ENCODE measurements at places on chromosomes 4 and X. TPM values are rescaled to one million over a fixed set of nuclear protein-coding genes. Genes with fewer than 3 reads are reported as not detected.
A peak's percentile ranks its signal among the peaks of the same experiment; 100 is the strongest.

TASL gene
- polyA plus RNA-seq, result not detected

MAGEA2B gene
- 1.6 TPM for polyA plus RNA-seq

FRAS1 gene
- polyA plus RNA-seq, result 47.6 TPM

DNA sequence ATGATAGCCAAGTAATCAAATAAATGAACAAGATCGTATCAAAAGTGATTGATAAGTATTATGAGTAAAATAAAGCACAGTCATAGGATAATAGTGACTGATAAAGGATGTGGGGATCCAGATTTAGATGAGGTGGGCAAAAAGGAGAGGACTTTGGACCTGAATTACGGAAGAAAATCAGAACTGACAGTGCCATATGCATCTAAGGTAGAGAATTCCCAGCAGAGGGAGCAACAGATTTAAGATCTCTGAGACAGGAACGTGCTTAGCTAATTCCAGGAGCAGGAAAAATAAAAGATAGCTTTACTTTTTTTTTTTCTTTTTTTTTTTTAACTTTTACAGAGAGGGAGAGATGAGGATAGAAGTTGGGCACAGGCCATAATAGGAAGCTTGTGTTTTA lies 189.9 kb downstream of the NWD2 start:
- no peak for DNase-seq

DNA sequence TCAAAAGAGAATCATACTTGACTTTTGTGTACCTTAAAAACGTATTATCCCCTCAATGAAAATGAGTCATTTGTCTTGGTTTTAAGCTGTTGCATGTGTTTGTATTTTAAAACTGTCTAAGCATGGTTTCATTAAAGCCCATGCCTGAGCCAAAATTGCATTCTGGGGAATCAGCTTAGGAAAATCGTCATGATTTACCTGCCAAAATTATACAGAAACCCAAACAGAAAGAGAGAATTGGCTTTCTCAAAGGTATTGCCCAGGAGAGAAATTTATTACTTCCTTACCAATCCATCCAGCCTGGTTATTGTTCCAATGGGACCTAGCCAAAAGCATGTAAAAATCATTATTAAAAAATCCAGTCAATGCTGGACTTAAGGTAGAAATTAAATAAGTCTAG lies 37.6 kb downstream of the GPR174 start:
- DNase-seq, result no peak

DNA sequence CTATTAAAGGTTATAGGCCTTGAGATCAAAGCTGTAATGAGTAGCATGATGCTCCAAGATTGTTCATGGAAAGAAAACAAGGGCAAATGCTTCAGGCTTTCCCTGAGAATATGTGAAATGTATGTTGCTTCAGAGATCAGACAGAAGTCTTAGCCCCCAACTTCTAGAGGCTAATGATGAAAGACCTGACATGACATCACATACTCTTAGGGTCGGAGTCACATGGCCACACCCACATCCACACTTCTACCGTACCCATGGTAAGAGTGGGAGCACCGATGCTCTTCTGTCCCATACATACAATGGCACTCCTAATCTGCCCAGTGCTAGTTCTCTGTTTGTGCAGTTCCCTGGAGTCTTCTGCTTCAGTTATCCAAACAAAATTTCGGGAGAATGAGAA lies 111.9 kb upstream of the ACSL4 start:
- no peak for DNase-seq

DNA sequence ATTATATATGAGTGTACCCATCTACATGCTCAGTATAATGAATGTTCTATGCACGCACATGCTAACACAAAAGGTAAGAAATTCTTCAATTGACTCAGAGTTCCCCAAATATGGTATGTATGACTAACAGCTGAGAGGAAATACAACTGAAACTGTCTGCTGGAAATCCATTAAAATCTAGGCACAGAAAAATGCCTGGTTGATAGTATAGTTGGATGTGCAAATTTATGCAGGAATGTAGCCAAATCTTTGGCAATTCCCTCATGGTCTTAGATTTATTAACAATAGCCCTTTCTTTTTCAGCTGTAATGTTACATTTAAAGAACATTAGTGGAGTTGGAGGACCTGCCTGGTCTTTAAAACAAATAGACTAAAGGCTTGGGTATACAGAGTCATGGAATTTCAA lies 5.5 kb downstream of the CAMK2D start:
- DNase-seq, result no peak

GRCh38 chr4:2793586-2794485 lies 951 bp downstream of the SH3BP2 start:
- DNase-seq, result no peak

- DNase-seq, result peak; percentile 67
Measured at GRCh38 chr4:1072830-1073446, 40.4 kb downstream of the RNF212 start.

DNA sequence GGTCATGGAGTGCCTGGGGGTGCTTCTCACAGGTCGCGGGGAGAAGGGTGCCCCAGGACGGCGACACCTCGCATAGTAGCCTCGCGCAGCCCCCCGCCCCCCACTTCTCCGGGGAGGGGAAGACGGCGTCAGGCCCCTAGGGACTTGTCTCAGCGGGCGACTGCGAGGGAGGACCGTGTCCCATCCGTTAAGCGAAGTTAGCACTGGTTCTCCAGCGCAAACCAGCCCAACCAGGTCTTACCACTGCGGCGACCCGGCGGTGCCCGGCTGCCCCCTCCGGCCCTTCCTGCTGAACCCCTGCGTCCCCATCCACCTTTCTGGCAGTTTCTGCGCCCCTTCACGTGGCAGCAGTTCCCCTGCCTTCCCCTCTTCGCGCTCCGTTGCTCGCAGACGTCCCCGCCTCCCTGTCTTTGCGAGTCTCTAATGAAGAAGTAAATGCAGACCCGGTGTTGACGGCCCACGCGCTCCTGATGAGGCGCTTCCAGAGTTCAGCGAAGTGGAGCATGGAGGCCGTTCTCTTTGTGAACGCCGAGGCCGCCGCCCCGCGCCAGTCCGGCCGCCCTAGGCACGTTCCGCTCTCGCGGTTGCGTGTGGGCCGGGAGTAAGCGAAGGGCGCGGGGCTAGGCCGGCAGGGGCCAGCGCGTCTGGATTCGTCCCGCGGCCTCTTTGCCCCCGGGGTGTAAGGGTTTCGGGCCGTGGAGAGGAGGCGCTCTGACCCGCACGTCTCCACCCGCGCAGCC lies 3.0 kb downstream of the SLIT2 start:
- DNase-seq, result no peak

- no peak for DNase-seq
Measured at GRCh38 chr4:96093057-96093456, 253.2 kb downstream of the PDHA2 start.

DNA sequence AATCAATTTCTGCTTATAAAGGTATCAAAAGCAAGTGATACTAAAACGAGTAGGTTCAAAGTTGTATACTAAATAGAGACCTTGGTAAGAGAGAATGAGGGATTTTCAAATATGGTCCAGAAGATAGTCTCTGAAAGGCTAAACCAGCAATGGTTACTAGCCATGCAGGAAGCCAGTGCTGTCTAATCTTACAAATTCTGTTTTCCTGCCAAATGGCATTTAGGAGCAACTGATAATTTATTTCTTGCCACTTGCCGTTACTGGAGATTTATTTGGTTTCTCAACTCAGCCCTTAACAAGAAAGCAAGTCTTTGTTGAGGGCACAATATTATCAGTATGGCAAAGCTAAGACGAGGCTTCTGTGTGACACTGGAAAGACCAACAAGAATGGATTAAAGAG lies 47.2 kb downstream of the MAP7D3 start:
- no peak for DNase-seq

- DNase-seq, result no peak
Measured at GRCh38 chrX:16696956-16697355, 15.5 kb downstream of the CTPS2 start.

DNA sequence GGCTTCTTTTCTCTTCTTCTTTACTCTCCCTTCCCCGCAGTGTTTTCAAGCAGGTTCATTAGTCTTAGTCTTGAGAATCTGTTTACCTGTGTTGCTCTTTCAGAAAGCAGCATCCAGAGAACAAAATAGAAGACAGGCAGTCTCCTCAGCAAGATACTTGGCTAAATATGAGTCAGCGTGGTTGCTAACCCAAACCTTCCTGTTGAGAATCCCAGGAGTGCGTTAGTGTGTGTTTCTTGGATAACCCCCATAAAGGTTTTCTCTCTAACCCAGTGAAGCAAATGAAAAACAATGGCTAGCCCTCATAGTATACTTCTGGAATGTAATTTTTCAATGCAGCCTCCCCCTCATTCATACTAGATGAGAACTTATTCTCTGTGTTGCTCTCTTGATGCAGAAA lies 41.1 kb downstream of the BMPR1B start:
- DNase-seq, result no peak

DNA sequence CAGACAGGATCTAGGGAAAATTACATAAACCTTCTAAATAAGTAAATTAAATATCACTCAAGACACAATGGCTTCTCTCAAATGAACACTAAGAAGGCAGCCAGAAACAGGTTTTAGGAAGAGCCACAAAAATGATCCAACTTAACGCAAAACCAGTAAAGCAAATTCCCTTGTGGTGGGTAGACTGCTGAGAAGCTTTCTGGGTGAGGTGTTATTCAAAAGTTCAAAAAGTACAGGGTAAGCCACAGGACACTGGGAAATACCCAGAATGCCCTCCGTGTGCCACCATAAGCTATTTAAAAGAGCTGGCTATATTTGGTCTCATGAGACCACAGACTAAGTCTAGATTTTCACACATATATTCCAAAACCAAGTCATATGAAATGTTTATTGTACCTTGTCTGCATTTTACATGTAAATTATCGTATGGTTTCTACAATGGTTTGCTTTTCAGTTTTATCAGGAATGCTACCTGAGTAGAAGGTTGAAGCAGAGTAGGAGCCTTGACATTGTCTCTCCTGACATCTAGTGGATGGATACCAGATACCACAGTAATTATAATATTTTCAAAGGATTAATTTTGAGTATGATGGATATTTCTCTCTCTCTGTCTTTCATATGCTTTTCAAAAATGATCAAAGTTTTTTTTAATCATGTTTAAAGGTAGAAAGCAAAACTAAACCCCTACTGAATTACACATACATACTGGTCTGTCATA lies 109.3 kb upstream of the KLHL13 start:
- no peak for DNase-seq

- DNase-seq, result no peak
Measured at GRCh38 chr4:80709082-80709869, 321.2 kb upstream of the BMP3 start.

GRCh38 chr4:145435646-145436045 lies 46.0 kb upstream of the SMAD1 start:
- no peak for DNase-seq
